Activated CD4-positive, CD25-positive, alpha-beta regulatory T cell treated with anti-CD3 and anti-CD28 coated beads, Interleukin-2, amount 50 U/mL, for 72 hours (primary cell): ENCODE measurements at places on chromosomes 16 and 17.

DNA sequence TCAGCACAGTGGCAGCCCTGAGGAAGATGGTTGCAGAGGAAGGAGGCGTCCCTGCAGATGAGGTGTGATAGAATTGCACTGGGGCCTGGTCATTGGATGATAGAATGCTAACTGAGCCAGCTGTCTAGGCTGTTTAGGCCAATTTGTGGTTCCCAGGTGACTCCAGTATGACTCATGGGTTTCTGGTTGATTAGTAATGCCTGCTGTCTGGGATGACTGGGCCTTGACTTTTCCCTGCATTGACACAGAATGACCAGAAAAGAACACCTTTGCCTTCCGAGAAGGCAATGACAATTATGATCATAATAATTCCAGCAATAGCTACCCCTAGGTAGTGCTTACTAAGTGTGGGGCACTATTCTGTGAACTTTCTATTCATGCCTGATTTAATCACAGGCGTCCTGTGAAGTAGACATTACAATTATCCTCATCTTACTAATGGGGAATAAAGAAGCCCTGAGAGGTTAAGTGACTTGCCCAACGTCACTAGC lies 31.5 kb downstream of the USP43 start:
- no peak for DNase-seq

- DNase-seq: peak; percentile 33
These were observed 66.2 kb downstream of the CENPV start for GRCh38 chr17:16286947-16287562.

DNA sequence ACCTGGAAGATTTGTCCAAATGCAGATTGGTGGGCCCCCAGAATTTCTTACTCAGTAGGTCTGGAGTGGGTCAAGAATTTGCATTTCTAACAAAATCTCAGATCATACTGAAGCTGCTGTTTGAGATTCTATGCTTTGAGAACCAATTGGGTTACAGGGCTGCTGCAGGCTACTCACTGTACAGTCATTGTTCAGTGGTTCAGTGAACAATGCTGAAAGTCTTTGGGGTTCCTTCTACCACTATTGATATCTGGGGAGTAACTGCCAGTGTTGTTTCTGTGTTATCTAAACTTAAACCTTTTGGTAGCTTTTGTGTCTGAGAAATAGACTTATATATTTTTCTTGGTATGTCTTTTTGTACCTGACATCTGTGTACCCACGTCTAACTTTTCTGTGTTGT lies 187.5 kb downstream of the TANC2 start:
- DNase-seq: no peak

DNA sequence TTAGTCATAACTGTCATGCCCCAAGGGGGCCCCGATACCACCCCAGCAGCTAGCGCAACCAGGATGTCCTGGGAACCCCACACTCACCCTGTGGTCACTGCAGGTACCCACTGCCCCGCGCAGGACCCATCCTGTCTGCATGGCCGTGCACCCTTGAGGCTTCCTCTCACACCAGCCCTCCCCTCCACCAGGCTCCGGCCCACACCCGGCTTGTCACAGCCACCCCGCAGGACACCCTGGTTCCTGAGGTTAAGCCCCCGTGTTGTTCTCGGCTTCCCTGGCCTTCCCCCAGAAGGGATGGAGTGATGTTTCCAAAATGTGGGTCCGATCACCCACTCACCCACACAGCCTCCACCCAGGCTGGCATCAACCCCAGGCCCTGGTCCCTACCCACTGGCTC lies 7.5 kb downstream of the DNASE1L2 start:
- no peak for DNase-seq

DNA sequence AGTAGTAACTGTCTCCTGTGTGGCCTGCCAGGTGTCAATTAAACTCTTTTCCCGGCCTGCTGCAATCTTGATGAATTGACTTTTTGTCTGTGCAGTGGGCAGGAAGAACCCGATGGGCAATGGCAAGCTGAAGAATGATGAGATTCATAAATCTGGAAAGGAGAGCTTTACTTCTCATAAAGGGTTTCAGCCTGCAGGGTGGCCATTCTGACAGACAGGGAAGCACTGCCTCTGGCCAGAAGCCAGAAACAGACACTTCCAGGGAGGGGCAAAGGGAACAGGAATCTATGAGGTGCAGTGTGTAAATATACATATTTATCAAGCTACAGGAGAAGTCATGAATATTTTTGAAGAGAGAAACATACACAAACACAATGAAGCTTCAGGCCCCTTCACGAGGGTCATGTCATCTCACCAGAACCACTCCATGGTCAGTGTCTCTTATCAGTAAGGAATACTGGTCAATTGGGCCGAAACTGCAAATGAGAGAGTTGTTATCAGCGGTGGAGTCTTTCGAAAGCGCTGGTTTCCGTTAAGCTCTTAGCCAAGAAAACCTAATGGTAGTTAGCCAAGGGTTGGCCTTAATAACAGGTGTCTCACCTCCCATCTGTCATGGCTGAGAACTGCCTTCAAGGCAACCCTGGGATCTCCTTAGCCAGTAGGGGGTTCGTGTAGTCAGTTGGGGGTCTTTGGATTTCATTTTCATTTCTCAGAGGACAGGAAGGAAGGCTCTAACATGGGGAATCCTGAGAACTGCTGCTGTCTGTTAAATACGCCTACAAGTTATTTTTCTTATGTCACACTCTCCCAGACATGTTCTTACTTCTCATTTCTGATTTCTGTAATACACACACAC lies 1.2 kb upstream of the NARF start:
- DNase-seq: no peak
